ENCODE measurements at places on chromosomes 6 and 20.

DNA sequence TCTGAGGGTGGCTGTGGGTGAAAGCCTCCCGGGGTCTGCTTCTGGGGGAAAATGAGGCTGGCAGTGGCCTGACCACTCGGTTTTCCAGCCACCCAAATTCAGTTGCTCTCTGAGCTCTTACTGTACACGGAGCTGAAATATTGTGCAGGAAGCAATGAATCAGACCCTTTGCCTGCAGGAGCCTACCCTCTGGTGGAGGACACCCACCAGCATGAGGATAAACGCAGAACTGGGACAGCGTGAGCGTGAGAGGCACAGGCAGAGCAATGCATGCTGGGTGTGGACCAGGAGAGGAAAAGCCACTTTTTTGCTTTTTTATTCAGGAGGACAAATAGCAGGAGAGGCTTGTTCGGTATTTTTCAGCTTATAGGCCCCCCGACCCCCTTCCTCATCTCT lies 298.0 kb downstream of the QKI start:
- DNase-seq = no peak

DNA sequence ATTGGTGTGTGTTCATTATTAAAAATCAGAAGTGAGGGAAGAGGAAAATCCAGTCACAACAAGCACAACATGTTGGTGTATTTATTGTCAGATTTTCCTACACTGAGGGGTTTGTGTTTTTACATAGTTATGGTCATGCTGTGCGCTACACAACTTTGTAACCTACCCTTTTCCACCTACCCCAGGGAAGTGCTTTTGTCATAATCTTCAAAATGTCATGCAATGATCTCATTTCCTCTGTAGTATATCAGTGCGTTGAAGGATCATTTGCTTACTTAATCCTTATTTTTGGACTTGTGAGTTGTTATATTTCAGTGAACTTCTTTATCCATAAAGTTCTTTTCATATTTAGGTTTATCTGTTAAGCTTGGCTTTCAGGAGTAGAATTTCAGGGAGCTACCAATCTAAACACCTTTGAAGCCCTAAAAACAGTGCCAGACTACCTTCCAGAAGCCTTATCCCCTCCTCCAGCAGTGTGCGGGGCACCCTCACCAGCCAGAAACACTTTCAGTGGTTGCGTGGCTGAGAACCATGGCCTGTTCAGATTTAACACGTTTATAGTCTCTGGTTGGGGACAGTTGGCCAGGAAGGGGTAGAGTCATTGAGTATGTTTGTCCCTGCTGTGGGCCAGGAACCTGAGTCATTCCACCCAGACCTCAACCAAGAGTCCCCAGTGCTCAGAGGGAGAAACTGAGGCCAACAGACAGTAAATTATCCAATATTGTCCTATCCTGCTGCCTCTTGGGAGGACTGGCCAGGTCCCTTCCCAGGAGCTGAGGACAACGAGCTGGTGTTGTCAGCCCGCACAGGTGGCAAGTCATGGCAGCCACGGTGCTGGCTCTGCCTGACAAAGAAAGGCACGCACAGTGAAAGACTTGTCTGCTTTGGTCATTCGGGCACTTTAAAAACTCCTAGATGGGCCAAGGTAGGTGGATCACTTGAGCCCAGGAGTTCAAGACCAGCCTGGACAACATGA lies 40.3 kb downstream of the STK35 start:
- DNase-seq = no peak

DNA sequence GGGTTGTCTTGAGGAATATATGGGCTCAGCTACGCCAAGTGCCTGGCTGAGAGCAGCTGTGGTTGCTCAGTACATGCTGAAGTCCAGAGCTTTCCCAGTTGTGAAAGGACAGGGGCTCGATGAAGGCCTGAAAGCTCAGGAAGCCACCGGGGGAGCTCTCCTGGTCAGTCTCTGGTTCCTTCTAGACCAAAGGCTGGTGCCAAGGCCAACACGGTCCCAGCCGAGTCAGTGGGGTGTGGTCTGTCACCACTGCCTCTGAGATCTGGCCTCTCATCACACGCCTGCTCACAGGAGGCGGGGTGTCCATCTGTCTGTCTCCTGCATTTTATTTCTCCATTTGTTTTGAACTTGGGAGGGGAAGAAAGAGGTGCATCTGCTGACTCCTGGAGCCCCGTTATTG lies 4.9 kb upstream of the FAM83C start:
- DNase-seq = no peak

DNA sequence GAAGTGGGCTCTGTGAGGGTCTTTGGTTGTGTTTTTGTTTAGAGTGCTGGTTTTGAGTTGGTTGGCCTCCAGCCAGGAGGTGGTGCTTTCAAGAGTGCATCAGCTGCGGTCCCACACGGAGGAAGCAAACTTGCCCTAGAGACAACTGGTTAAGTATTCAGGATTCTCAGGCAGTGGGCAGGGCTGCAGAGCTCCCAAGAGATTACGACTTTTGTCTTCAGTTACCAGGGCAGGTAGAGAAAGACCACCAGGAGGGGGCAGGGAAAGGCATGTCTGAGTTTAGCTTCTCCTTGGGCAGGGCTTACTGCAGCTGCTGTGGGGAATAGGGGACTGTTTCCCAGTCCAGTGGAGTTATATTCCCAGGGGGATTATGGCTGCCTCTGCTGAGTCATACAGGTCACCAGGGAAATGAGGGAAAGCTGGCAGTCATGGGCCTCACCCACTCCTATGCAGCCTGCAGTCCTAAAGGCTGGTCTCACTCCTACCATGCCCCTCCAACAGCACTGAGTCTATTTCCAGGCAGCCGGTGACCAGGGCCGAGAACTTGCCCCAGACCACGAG lies 64.3 kb downstream of the TTI1 start:
- peak; percentile 75 for DNase-seq

DNA sequence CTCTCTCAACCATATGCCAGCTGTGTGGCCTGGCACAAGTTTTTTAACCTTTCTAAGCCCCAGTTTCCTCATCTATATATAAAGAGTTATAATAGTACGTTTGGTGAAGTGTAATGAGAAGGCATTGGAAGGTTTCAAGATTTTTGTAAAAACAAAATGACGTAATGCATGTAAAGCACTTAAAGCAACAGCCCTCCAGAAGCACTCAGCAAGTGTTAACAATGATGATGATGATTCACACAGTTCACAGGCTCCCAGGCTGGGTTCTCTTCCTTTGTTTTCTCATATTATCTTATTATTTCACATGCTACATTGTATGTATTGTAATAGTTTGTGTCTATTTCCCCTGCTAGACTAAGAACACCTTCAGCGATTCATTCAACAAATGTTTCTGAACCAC lies 6.2 kb downstream of the CEP250 start:
- DNase-seq = no peak

- no peak for DNase-seq
These were observed 123.4 kb downstream of the C6orf118 start for GRCh38 chr6:165186041-165186440.

DNA sequence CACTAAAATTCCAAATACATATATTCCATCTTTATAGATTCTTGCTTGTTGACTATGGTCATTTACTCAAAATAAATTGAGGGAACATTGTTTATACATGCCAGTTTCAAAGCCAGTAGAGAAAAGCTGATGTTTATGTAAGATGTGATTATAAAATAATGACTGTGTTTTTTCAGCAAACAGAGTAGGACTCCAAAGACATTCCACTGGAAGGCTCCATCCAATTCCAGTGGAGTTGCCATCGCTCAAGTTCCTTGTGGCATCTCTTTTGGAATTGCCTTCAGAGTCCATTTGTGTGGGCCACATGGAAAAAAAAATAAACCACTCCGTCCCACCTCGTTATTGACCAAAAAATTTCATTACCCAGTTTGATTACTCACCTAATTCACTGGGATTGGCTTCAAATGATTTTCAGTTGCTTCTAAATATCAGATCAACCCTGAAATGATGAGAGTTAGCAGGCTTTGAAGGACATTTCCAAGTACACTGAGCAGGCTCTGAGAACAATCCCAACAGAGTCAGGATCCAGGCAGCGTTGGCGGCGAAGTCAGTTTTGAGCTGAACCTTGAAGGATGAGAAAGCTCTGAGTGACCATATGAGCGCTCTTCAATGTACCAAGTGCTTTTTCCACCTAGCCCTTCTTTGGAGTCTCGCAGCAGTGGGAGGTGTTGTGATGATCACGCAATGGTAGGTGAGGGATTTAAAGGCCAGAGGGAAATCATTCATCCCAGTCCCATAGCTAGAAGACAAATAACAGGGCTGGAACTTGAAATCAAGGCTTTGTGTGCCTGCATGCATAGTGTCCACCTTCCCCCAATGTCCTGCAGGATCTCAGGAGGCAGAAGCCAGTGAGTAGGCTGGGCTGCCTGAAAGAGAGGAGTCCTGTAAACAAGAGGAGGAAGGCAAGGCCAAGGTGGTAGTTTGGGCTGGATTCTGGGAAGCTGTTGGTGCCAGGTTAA lies 281.7 kb downstream of the CDC5L start:
- DNase-seq = no peak

- no peak for DNase-seq
These were observed 111.3 kb upstream of the FOXQ1 start for GRCh38 chr6:1200409-1201101.

GRCh38 chr6:38264605-38265004 lies 375.1 kb downstream of the BTBD9 start:
- no peak for DNase-seq

GRCh38 chr6:37303891-37304503 lies 46.1 kb upstream of the TMEM217 start:
- peak; percentile 35 for DNase-seq

- no peak for DNase-seq
These were observed 147.7 kb downstream of the PRL start for GRCh38 chr6:22149096-22149495.

- DNase-seq = no peak
These were observed 31.8 kb upstream of the PLEKHG1 start for GRCh38 chr6:150567823-150568383.

DNA sequence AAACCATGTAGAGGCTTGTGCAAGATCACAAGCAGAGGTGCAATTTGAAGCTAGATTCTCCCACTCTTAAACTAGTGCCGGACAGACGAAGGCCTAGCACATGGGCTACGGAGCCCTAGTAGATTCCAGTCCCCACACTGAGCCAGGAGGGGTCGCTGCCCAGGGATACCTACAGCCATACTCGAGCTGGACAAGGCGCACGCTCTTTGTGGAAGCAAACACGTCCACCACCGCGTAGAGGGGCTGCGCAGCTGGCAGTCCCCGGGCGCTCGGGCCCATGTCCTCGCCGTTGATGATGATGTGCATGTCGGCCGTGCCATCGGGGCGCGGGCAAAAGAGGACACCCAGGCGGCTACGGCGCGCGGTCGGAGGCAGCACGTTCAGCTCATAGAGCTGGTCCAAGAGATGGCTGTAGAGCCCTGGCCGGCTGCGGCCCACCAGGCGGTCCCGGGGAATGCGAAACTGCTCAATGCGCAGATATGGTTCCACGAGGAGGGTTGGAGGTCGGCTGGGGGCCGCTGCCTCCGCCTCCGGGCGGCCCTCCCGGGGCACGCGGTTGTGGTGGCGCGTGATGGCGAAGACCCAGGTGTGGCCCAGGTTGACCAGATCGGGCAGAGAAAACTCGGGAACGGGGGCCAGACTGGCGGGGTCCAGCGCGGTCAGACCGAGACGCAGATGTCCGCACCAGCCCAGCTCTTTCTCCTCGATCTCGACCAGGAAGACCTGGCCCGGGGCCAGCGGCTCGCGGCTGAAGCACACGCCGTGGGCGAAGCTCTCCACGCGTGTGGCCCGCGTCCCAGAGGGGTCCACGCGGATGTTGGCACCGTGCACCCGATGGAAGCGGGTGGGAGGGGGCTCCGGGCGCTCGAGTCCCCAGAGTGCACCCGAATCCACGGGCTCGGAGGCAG lies 677 bp downstream of the NEURL2 start:
- peak; percentile 92 for DNase-seq

DNA sequence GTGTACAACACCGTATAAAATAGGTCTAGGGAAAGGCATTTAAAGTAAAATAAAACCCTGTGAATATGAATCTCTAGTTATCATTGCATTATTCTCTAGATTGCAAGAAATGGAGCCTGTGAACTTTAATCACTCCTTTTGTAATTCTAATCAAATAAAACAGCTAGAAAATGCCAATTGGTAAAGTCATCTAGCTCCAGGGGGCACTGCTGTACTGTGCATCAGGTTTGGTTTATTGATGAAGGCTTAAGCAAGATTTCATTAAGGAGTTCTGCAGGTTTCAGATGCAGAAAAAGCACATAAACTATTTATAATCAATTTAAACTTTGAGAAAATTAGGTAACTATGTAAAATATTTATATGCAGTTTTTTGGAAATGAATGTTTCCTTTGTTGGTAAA lies 645.0 kb downstream of the PHF3 start:
- DNase-seq = peak; percentile 55

GRCh38 chr20:31684153-31685015 lies 38.3 kb downstream of the BCL2L1 start:
- no peak for DNase-seq

DNA sequence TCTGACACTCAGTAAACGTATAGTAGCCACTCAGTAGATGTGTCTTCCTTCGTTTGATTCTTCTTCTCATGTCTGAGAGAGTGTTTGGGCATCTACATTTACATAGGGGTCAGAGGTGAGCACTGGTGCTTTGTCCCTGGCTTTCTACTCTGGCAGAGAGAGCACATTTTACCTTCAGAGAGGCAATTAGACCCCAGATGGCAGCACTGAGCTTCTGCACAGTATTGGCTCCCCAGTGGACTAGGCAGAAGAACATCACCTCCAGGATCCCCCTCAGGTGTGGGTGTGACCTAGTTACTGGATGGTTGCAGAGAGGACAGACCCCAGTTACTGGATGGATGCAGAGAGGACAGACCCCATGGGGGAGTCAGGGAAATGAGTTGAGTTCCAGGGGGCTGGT lies 327.2 kb downstream of the DHX35 start:
- no peak for DNase-seq

DNA sequence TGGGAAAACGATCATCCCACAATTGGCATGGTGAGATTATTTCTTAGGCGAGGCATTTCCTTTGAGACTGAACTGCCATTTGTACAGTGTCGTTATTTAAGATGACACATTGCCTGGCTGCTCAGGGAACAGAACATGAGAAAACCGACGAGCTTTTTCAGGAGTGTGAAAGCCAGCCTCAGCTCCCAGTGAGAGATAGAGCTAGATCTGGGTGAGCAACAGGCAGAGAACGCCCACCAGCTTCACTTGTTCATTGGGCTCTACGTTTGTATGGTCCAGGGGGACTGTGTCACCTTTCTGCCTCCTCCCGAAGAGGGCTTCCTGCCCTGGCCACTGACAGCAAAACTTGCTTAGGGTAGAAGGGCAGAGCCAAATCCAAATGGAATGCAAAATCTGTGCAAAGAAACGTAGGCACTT lies 378.1 kb downstream of the RNGTT start:
- no peak for DNase-seq
